Progenitor cell of endocrine pancreas (in vitro differentiated cells): ENCODE measurements at places on chromosomes 3 and 15.

GRCh38 chr15:70956201-70956995 lies 63.8 kb downstream of the LRRC49 start:
- no peak for DNase-seq

DNA sequence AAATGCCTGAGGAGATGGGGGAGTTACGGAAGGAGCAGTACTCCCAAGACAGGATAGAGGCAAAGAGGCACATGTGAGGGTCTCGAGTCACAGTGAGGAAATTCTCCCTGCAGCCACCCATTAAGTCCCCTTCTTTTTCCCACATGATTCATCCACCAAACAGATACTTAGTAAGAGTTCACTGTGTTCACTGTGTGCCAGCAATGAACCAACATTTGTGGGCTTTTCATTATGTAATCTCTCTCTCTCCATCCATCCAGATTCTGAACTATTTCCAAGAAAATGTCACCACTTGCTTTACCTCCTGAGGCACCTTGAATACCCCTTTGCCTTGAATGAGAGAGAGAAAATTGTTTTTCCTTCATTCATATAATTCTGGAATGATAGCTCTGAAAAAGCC lies 24.6 kb upstream of the LRRFIP2 start:
- no peak for DNase-seq

DNA sequence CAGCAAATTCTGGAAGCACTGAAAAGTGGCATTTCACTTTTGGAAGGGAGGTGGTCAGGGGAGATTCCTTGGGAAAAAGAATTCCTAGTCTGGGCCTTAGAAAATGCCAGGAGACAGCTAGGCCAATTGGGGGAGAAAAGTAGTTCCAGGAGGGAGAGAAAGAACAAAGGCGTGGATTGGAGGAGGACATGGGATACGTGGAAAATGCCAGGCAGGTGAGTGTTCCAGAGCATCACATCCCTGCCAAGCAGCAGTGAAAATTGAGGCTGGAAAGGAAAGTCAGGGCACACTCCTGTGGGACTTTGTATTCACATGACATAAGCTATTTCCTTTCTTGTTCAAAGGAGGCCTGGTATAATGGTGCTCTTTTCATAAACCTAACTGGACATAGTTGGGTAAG lies 134.5 kb upstream of the WNT5A start:
- DNase-seq = no peak

DNA sequence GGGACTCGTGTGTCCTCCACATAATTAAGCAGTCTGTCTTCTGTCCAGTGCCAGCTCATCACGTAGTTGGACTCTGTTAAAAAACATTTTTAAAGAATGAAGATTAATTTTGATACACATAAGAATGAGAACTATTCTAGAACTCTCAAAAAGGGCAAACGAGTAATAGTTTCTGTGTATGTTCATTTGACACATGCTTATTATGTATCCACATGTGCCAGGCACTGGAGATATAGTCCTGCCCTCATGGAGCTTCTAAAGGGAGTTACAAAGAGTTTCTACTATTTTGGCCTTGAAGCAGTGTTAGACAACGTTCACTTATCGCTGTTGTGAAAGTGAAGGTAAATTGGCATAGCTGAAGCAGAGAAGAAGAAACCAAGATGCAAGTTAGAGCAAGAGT lies 326.7 kb upstream of the CTDSPL start:
- no peak for DNase-seq

- no peak for DNase-seq
These were observed 2.7 kb downstream of the SLC6A20 start for GRCh38 chr3:45793482-45794176.

- DNase-seq = no peak
These were observed 15.0 kb upstream of the LTF start for GRCh38 chr3:46479696-46480095.

DNA sequence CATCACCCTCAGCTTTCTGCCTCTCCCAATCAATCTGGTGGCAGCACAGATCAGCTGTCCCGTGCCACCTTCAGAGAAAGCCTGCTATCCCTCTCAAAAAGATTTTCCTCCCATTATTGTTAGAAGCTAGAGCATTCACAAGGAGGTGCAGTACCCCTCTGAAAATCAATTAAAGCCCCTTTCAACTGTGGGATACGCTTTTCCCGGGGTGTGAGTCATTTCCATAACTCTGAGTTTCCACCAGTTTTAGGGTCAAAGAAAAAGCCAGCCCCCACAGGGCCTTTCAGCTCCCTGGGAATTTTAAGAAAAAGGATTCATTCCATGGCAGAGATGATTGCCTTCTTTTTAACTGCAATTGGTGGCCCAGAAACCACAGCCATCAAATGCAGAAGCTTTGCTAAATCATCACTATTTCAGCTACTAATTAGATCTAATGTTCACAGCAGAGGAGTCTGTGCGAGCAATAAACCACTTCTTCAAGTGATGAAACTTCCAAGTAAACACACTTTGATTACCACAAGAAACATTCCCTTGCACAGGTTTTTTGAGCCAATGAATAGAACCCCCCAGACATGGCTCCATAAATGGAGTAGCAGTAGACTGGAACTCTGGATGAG lies 270.0 kb upstream of the TPRG1 start:
- no peak for DNase-seq

DNA sequence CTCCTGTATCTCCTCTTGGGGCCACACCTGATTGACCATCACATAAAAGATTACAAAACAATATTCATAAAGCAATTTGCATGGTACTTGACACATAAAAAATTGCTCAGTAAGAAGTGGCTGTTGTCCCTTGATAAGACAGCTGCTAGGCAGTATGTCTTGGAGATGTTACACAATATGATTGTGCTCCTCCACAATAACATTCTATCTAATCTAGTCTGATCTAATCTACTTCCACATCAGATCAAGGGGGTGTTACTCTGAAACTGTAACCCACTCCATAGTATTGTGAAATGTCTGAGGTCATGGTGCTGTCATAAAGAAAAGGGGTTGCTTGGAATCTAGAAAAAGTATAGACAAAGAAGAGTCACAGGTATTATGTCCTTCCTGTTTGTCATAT lies 23.4 kb upstream of the AQP9 start:
- no peak for DNase-seq

- no peak for DNase-seq
These were observed 224.8 kb upstream of the DCBLD2 start for GRCh38 chr3:99126316-99126715.

DNA sequence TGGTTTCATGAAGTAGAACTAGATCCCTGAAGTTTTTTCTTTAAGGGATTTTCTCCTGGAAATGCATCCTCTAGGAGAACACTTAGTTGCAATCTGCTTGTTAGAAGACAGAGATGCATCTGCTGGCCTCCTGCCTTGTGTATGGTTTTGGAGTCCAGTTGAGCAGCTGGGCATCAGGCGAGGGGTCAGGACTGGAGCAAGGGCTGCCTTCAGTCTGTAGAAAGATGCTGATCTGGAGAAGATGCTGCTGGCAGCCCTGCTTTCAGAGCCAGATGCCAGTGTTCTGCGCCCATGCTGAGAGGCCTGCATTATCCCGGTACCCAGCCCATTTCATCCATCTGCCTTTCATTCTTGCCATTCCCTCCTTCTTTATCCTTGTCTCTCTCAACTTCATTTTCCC lies 77.4 kb downstream of the CHCHD6 start:
- no peak for DNase-seq

DNA sequence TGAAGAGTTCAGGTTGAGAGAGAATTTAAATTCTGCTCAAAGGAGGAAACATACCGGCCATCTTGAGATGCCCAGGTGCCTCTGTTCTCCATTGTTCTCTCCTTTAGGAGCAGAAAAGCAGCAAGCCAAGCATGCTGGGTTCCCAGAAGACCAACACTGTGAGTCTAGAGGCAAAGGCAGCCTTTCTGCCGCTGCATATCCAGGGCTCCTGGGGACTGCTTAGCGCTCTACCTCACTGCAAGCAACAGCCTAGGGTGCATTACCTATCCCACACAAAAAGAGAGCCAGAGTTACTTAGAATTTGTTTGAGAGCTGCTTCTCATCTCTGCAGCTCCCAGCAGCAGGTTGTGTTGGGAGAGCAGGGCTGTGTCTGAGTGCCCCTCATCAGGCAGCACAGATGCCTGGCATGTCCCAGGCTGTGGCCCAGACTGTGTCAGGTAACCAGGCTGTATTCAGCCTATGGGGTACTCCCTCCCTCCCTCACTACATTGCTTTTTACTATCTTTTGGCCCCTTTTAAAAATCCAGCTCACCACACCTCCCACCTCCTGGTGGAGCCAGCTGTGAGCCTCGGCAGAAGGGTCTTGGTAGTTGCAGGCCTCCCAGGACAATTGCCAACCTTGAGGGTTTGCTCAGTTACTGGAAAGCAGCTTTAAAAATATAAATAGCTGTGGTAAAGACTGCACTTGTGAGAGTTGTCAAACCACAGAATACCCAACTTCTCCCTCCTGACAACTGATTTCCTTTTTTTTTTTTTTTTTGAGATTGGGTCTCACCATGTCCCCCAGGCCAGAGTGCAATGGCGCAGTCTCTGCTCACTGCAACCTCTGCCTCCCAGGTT lies 30.2 kb downstream of the BCL2L10 start:
- no peak for DNase-seq

- no peak for DNase-seq
These were observed 330.9 kb downstream of the SHQ1 start for GRCh38 chr3:72517336-72517735.

DNA sequence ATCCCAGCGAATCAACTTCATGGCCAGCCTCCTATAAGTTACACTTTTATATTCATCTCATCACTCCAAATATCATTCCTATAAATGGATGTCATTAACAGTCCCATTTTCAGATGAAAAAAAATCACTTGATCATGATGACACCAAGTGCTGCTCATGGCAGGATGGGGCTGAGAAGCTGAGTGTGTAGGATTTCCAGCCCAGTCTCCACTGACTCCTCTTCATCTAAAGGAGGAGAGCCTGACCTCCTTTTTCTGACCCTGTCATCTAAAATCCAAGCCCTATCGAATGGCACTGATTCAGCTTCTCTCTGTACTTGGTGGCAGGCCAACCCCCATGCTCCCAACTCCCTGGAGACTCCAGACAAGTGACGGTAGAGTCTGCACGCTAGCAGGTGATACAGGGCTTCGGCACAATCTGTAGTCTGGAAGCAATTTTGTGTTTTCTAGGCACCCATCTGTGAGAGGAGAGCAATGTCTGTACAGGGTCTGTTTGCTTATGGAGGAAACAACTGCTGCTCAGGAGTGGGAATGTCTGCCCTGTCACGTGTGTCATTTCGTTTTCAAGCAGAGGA lies 103.2 kb downstream of the EPHB1 start:
- no peak for DNase-seq

DNA sequence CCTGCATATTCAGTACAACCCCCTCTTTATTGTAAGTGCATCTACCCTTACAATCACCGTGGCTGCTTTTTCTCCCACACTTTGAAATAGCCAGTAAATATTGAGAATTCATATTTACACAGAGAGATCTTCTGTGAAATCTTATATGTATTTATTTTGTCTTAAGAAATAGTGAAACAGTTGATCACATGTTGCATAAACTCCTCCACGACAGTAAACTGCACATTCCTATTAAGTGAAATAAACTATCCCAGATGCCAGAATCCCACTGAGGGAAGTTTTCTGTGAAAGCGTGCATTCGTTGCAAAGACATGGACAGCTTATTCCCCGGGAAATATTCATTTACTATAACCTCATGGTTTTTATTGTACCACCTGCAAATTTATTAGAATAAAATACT lies 796.0 kb downstream of the ROBO2 start:
- no peak for DNase-seq

GRCh38 chr15:67063689-67064606 lies 1.5 kb upstream of the SMAD3 start:
- DNase-seq = peak; percentile 20

DNA sequence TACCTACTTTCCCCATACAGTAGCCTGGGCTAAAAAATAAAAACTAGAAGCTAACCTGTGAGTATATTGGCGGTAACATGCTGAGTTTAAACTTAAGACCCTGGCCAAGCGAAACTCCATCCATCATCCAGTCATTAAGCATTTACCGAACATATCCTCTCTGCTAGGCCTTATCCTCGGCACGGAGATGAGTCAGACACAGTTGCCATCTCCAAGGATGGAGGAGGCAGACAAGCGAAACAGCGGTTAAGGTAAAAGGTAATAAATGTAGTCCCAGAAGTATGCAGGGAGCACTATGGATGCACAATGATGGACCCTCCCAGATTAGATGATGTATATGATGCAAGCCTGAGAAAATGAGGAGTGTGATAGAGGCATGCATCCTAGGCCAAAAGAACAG lies 143.6 kb downstream of the RYR3 start:
- no peak for DNase-seq

DNA sequence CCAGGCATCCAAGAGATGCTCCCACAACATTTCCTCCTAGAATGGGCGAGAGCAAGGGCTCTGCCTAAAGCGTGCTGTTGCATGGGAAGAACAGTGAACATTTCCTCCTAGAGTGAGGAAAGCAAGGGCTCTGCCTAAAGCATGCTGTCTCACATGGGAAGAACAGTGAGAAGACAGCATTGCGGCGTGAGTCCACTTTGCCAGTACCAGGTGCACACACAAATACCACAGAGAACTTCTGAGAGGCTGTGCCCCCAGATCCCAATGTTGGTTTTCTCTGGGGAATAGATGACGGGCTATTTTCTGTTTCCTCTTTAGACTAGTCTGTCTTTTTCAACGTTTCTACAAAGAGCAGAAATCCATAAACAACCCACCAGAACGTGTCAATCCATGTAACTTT lies 142.9 kb downstream of the LRRK1 start:
- DNase-seq = no peak

DNA sequence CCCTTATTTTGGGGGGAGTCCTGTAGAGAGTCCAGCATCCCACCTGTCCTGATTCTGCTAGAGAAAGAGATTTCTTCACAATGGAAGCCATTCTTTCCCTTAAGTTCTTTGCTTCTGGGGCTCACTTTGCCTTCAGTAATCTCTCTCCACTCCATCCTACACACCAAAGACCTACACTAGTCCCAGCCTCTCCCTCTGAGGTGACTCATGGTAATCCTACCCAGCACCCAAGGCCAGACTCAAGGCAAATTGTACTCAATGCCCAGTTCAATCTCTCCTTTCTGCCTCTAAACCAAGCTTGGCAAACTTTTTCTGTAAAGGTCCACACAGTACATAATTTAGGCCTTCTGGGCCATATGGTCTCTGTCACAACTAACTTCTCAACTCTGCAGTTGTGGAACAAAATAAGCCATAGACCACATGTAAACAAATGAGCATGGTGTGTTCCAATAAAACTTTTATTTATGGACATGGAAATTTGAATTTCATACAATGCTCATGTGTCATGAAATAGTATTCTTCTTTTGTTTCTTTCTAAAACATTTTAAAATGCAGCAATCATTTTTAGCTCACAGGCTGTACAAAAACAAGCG lies 72.5 kb downstream of the MRPL46 start:
- DNase-seq = no peak

DNA sequence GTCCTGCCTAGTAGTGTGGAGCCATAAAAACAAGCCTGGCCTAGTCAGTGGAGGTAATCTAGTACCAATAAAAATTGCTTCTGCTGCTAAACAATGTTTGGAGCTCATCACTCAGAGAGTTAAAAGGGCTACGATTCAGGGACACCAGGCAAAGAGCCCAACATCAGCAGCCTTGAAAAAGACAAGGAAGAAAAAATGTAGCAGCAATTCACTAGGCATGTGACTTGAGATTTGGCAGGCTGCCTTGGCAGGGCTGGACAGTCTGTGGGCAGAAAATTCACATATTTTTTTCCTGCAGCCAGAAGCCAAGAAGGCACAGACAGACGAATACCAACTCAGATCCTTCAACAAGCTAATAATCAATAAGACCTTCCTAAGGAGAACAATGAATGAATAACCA lies 47.2 kb downstream of the IGSF11 start:
- no peak for DNase-seq
